ENCODE measurements at places on chromosomes 7 and 10.

DNA sequence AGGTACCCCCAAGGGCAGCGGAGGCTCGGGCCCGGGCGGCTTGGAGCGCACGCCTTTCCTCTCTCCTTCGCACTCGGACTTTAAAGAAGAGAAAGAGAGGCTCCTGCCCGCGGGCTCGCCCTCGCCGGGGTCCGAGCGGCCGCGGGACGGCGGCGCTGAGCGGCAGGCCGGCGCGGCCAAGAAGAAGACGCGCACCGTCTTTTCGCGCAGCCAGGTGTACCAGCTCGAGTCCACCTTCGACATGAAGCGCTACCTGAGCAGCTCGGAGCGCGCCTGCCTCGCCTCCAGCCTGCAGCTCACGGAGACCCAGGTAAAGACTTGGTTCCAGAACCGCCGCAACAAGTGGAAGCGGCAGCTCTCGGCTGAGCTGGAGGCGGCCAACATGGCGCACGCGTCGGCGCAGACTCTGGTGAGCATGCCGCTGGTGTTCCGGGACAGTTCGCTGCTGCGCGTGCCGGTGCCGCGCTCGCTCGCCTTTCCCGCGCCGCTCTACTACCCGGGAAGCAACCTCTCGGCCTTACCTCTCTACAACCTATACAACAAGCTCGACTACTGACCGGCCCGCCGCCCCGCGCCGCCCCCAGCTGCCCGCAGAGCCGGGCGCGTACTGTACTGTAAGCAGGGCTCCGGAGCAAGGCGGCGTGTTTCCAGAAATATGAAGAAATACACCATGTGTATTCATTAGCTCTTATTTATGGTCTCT is 1.8 kb downstream of the HMX2 start:
- DNase-seq = no peak

DNA sequence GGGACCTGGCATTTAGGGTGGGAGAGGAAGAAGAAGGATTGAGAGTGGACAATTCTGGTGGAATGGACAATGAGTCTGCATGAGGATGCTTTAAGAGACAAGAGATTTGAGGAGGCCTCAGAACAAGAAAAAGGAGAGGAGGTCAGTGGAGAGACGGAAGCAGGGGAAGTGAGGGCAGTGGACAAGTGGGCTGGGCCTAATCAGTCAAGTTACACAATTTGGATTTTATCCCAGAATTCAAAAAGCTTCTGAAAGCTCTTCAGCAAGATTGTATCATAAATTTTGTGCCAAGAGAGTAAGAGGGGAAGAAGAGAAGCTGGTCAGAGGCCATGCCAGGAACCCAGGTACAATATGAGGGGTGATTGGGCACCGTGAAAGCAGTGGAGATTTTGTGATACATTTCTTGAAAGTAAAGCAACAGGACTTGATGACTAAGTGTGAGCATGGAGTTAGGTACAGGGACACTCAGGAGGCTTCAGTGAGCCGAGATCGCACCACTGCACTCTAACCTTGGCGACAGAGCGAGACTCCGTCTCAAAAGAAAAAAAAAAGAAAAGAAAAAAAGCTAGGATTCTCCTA is 19.3 kb upstream of the TSPAN13 start:
- no peak for DNase-seq

- no peak for DNase-seq
Measured at GRCh38 chr10:68647672-68648341, 73.2 kb upstream of the CCAR1 start.

DNA sequence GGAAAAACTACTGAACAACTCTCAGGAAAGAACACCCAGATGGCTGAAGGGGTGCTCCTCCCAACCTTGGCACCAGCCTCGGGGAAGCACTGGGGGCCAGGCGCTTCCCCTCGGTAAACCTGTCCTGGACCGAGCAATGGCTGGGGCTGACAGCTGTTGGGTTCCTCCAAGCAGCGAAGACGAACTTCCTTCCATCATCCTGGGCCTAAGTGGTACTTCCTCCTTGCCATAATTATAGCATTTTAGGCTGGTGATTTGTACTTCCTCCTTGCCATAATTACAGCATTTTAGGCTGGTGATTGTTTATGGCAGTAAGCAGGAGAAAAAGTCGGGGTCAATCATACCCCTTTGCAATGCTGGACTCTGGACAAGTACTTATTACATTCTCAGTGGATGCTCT is 69.3 kb downstream of the MYOF start:
- no peak for DNase-seq

- no peak for DNase-seq
Measured at GRCh38 chr10:59006511-59007306, 169.7 kb upstream of the PHYHIPL start.

DNA sequence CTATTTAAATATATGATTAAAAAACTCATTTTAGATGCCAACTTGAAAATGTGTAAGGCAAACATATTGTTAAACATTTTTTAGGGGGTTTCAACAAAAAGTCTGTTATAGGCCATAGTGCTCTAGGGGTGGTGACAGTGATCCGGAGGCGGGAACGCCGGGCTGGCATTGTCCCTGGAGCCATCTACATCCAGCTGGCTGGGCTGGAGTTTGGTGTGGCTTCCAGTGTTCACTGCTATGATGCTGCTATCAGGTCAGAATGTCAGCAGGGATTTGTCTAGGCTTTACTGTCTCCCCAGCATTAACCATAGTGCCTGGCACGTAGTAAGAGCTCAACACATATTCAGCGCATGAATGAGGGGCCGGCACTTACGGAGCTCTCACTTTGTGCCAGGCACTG is 1.9 kb upstream of the SLC18A2 start:
- no peak for DNase-seq

Data from SW480 (cell line).